ENCODE measurements at places on chromosomes 16 and 17.

DNA sequence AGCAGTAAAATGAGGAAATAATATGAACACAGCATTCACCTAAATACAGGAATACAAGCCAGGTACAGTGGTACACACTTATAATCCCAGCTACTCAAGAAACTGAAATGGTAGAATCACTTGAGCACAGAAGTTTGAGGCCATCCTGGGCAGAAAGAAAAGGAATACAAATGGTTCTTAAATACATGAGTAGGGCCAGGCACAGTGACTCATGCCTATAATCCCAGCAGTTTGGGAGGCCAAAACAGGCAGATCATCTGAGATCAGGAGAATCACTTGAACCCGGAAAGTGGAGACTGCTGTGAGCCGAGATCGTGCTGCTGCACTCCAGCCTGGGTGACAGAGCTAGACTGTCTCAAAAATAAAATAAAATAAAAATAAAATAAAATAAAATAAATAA, 23.0 kb upstream of the SMG8 start:
- no peak for DNase-seq

- DNase-seq: no peak
Measured at GRCh38 chr16:86405319-86405718, 105.0 kb upstream of the FOXF1 start.

DNA sequence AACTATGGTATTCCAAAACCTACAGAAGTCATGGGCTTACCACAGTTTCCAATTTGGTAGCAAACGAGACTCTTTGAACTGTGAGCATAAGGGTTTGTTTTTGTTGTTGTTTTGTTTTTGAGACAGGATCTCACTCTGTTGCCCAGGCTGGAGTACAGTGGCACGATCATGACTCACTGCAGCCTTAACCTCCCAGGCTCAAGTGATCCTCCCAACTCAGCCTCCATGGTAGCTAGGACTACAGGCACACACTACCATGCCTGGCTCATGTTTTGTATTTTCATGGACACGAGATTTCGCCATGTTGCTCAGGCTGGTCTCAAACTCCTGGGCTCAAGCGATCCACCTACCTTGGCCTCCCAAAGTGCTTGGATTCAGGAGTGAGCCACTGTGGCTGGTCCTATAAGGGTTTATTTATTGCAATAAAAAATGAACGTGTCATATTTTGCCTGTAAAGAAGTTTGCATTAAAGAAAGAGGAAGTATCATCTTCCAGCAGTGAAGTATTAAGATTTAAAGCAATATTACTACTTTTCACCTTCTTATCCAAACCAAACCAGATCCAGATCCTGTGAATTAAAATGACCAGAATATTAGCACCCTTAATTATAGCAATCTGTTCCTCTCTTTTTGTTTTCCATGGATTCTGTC, 37.2 kb downstream of the KCNJ2 start:
- no peak for DNase-seq

GRCh38 chr17:37761059-37761458, 16.2 kb upstream of the HNF1B start:
- no peak for DNase-seq

GRCh38 chr16:85819245-85819644, 19.8 kb downstream of the COX4I1 start:
- DNase-seq: no peak
